H9 (cell line): ENCODE measurements at places on chromosomes 6 and 20.

GRCh38 chr6:105482921-105483320 lies 80.0 kb upstream of the PREP start:
- H3K27me3 ChIP-seq: no peaks in the 10 kb centered on the region
- H3K27ac ChIP-seq: no peak overlapping the region
- H3K4me1 ChIP-seq: no peaks in the 10 kb centered on the region
- H3K36me3 ChIP-seq: no peaks in the 10 kb centered on the region

- H3K27ac ChIP-seq: peak overlapping the region; percentile 100
- peaks cover 5% of the 10 kb centered on the region for H3K36me3 ChIP-seq
- peaks cover 2% of the 10 kb centered on the region; the same call in 1 of the 2 replicates for H3K4me1 ChIP-seq
These were observed 778 bp upstream of the LIN28B start for GRCh38 chr6:104955927-104956730.

- H3K4me3 ChIP-seq: no peak overlapping the region
- no peaks in the 10 kb centered on the region for H3K27me3 ChIP-seq
- no peak overlapping the region for H3K27ac ChIP-seq
- H3K36me3 ChIP-seq: no peaks in the 10 kb centered on the region
- no peak for DNase-seq
These were observed 160.8 kb downstream of the PDE7B start for GRCh38 chr6:136012198-136012887.

GRCh38 chr20:6583134-6583738 lies 184.2 kb upstream of the BMP2 start:
- H3K27ac ChIP-seq: no peak overlapping the region
- H3K4me1 ChIP-seq: no peaks in the 10 kb centered on the region
- no peaks in the 10 kb centered on the region for H3K36me3 ChIP-seq
- peak; percentile 56 for DNase-seq
- H3K4me3 ChIP-seq: no peak overlapping the region

DNA sequence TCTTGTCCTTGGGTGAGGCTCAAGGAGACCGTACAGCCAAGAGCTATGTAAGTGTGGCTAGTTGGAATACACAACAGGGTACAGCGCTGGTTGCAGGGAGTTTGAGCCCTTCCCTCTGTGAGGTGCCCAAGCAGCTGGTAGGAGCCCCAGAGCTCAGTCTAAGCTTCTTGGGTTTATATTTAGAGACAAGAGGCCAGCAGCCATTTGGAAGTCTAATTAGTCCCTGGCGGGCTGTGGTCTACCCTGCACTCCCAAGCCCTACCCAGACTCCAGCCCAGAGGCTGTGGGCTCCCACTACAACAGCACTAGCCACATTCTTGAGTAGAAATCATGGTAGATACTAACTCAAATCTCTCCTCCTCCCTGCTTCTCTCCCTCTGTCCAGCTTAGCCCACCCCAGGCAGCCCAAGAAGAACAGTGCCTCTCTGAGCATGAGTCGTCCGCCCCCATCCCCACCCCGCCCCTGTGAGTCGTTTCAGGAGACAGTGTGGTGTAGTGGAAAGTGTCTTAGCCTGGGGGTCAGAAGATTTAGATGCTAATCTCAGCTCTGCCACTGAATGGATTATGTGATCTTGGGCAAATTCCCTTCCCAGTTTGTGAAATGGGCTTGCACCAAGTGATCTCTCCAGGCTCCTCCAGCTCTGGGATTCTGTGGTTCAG lies 37.8 kb downstream of the EIF2S2 start:
- no peaks in the 10 kb centered on the region for H3K27me3 ChIP-seq
- no peaks in the 10 kb centered on the region for H3K4me1 ChIP-seq
- H3K36me3 ChIP-seq: peaks cover 13% of the 10 kb centered on the region; the same call in 2 of the 3 replicates
- H3K4me3 ChIP-seq: no peak overlapping the region
- H3K27ac ChIP-seq: no peak overlapping the region

GRCh38 chr6:125571207-125571755 lies 178.2 kb upstream of the HEY2 start:
- no peaks in the 10 kb centered on the region for H3K27me3 ChIP-seq
- no peak overlapping the region for H3K4me3 ChIP-seq
- H3K36me3 ChIP-seq: no peaks in the 10 kb centered on the region

DNA sequence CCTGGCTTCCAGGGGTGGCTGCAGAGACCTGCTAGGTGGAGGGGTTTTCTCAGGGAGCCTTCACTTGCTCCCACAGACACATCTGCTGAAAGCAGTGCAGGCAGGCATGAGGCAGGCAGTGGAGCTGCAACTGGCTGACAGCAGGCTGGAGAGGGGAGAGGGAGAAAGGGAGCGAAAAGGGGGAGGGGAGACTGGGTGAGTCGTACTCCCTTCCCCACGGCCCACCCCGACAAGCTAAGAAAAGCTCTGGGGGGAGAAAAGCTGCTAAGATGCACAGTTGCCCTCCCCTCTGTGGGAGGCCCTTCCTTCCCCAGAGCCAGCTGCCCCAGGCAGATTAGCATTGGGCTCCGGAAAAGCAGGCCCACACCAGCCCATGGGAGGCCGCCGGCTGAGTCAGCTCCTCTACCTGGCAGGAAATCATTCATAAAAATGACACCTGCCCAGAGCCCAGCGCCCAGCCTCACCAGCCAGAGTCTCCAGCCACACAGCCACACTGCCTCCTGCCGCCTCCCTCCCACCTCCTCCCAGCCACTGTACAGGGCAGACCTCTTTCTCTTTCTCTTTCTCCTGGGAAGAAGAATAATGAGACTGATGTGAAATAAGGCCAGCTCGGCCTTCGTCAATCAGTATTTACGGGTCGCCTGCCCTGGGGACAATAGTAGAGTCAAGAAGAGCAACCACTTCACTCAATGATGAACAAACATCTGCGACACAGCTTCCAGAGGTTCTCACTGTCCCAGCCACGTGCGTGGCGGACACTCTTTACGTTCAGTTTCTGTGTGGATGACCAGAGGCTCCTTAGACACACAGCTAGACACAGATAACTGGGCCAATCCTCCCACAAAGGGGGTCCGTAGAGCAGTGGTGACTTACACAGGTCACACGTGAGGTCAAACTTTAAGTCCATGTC lies 7.7 kb upstream of the C20orf203 start:
- peak overlapping the region; percentile 59; the same call in 2 of the 3 replicates for H3K4me3 ChIP-seq
- H3K27ac ChIP-seq: no peak overlapping the region
- no peaks in the 10 kb centered on the region for H3K27me3 ChIP-seq
- H3K36me3 ChIP-seq: no peaks in the 10 kb centered on the region
